Stimulated activated CD8-positive, alpha-beta memory T cell treated with anti-CD3 and anti-CD28 coated beads, Interleukin-15, amount 100 ng/mL, for 1 hour (primary cell): ENCODE measurements at places on chromosomes 6 and 20.

- DNase-seq: no peak
These were observed 66.2 kb downstream of the RREB1 start for GRCh38 chr6:7173843-7174503.

DNA sequence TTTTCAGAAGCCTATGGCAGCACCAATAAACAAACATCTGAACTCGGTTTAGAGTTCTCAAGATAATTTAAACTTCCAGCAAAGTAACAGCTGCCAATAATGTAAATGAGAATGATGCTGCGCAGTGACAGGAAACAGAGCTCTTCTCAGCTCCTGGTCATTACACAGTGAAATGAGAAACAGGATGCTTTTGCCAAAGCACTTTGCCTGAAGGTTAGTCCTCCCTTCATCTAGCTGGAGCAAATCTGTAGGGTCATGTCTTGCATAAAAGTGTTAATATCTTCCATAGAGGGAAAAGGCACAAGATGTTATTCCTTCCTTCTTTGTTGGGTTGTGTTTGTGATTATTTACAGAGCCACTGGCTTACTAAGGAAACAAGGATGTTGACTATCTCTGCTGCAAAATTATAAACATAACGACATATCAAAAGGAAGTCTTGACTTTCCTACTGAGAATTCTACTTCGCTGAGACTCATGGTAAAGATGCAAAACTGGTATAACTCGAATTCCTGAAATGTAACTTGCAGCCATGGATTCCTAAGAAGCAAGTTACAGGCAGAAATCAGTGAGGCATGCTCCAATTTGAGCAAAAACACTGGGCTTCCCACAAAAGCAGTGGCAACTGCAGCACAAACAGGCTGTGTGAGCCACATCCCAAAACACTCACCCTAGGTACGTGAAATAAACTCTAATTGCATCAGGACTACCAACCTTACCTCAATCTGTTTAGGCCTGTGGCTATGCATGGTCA, 102.5 kb upstream of the BEND6 start:
- DNase-seq: no peak

- no peak for DNase-seq
These were observed 184.2 kb downstream of the PLCB4 start for GRCh38 chr20:9253006-9253539.

DNA sequence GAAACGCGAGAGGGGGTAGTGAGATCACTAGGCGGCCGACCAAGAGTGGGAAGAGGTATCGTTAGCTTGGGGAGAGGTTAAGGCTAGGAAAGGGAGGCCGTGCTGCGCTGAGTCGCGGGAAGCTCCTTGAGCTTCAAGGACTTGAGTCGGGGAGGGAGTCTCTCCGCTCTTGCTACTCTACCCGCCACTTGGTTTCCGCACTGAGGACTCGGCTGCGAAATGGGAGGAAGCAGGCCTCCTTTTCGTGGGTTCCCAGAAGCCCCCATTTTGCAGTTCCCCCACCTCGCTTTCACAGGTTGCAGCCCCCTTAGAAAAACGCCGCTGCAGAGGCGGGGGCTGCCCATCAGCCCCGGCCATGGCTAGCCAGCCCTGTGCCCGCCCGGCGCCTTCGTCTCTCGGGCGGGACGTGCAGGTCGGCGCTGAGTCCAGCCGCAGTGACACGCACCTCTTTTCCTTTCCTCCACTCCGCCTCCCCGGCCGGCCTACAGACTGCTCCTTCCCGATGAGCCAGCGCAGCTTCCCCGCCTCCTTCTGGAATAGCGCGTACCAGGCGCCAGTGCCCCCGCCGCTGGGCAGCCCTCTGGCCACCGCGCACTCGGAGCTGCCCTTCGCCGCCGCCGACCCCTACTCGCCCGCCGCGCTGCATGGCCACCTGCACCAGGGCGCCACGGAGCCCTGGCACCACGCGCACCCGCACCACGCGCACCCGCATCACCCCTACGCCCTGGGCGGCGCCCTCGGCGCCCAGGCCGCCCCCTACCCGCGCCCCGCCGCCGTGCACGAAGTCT, 4.9 kb downstream of the VGLL2 start:
- no peak for DNase-seq
